ENCODE measurements at places on chromosomes 7 and 10. TPM values are rescaled to one million over a fixed set of nuclear protein-coding genes. Genes with fewer than 3 reads are reported as not detected.
A peak's percentile ranks its signal among the peaks of the same experiment; 100 is the strongest.

SPOCK2 gene
- 3.8 TPM for polyA plus RNA-seq

DNA sequence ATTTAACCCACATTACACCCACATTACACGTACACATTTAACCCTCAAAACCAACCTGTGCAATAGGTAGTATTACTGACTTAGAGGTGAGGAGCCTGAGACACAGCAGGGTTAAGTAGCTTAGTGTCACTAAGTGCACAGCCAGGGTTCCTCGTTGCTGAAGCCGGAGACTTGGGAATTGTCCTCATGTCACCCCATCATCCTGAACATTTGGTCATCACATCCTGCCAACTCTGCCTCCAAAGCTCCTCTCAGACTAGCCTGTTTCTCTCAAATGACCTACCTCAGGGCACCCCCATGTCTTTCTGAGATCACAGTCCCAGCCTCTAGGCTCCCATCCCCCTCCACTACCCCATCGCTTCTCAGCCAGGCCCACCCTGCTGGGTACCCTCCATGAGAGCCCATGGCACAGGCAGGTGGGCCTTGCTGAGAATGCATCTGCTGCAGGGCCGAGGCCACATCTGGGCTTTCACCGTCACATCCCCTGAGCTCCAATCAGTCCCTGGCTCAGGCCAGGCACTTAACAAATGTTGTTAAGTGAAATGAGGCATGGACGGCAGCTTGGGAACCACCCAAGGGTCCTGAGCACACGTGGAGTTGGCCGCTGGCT is 21.1 kb upstream of the PCBD1 start:
- no peak for DNase-seq

DNA sequence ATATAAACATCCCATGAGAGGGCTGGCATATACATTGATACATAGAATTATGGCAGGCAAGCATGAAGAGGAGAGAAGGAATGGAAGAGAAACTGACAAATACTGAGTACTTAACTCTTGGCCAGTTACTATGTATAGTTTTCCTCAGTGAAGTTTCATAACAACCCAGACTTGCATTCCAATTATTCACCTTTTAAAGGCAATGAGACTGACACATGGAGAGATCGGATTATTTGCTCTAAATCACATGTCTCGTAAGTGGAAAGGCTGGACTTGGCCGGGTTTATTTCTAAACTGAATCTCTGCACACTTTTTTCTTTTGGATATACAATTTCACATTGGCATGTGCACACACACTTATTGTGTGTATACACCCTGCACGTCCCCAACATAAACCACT is 548.3 kb downstream of the PHTF2 start:
- DNase-seq = no peak

GRB10 gene
- polyA plus RNA-seq = 27.6 TPM

- DNase-seq = no peak
These were observed 2.8 kb upstream of the ZC3HAV1L start for GRCh38 chr7:139038691-139039090.

DNA sequence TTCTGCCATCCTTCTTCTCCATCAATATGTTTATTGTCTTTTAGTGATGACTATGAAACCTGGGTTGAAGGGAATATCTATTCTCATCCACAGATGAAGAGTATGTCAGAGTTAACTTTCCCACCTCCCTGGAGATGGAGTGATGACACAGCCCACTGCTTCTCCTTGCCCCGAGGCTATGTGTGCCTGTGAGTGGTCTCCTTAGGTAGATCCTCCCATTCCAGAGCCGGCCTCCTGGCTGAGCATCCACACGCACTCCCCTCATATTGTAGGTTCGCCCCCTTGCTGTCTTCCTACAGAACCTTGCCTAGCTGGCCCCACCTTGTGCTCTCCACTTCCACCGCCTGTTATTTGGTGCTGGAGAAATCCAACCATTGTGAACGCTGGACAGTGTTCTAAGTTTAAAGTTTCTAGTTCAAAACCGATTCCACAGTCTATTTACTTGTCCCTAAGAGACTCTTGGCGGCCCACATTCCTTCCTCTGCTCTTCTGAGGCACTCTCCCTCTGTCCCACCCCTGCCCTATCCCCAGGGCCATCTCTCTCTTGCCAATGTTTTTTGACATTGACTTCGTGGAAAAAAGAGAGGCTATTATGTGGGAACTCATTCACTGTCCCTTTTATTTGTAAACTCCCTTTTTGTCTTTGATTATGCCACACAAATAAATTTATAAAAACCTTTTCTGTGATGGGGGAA is 168.0 kb downstream of the ZNF438 start:
- no peak for DNase-seq

- DNase-seq = no peak
These were observed at the start of gene CCL26 for GRCh38 chr7:75772081-75773077. TSS of gene CCL26 (minus strand) at chr7:75772211. CDS start at chr7:75772176, 35 bp downstream.

- no peak for DNase-seq
These were observed 213.7 kb downstream of the ELMO1 start for GRCh38 chr7:37234928-37235327.

- peak; percentile 12 for DNase-seq
These were observed 176.4 kb upstream of the PTN start for GRCh38 chr7:137519947-137520346.

C7orf33 gene
- 0.59 TPM for polyA plus RNA-seq

- peak; percentile 25 for DNase-seq
These were observed 34.9 kb downstream of the FAM204A start for GRCh38 chr10:118307220-118307619.

C10orf62 gene
- polyA plus RNA-seq = not detected

CPVL gene
- 25.8 TPM for polyA plus RNA-seq

GRCh38 chr10:76961841-76962240 is 675.8 kb downstream of the KCNMA1 start:
- DNase-seq = no peak

HMX3 gene
- not detected for polyA plus RNA-seq

GRCh38 chr10:58335306-58336005 is 650 bp downstream of the UBE2D1 start:
- peak; percentile 63 for DNase-seq

DNA sequence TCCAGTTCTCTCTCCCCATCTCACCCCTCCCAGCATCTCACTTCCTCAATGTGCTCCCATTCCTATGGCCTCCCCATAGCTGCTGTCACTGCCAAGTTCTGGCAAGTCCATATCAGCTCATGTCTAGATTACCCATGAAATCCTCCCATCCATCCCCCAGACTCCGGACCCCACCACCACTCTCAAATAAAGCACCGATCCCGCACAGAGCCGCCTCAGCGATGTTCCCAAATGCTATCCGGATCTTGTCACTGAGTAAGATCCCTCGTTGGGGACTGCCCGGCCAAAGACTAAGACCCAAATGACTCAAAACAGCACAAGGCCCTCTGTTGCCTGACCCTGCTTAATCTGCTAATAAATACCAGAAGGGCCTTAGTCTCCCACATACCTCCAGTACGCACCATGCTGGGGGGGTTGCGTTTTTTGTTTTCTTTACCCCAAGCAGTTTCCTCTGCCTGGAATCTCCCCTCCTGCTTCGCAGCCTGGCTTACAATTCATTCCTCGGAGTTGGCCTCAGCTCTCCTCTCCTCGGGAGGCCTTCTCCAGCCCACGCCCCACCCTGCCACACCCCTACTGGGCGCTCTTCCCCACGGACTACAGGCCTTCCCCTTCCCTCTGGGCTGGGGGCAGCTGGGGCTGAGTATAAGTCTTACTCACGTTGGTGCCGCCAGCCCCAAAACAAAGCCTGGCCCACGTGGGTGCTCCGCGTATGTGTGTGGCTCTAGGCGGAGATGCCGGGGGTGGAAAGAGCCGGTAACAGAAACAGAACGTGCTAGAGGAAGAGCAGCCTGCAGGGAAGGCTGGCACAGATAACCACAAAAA is 1.8 kb upstream of the DUSP5 start:
- DNase-seq = peak; percentile 44

DNA sequence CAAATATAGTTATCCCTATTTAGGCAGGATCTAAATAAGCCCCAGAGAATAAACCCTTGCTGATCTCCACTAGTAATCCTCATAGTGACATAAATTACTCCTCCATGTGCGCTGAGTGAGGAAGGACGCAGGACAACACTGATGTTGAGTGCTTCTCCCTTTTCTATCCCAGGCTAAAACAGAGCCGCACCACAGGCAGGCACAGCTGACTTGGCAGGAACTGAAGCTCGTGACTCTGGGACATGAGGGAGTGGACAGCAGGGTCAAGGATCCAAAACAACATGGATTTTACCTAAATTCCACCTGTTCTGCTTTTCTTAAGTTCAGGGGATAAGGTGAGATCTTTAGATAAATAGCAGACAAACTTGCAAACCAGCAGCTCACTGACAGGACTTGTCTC is 46.0 kb downstream of the VOPP1 start:
- no peak for DNase-seq

ATOH7 gene
- polyA plus RNA-seq = not detected

NRCAM gene
- polyA plus RNA-seq = 34.8 TPM

- DNase-seq = no peak
These were observed 123.2 kb upstream of the CACNA2D1 start for GRCh38 chr7:82566752-82567151.

DNA sequence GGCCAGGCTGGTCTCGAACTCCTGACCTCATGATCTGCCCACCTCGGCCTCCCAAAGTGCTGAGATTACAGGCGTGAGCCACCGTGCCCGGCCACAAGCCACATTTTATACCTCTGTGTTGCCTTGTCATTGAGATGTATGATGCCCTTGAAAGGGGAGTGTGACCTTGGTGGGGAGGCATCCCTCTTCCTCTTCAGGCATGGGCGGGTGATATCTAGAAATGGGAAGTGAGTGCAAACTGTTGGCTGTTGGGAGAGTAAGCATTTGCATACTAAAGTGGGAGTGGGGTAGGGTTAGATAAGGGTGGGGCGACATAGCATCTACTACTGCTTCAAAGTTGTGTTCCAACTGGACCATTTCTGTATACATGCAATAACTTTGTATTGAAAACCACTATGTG is 20.1 kb downstream of the RP9 start:
- no peak for DNase-seq

TDRD1 gene
- 0.36 TPM for polyA plus RNA-seq

DNA sequence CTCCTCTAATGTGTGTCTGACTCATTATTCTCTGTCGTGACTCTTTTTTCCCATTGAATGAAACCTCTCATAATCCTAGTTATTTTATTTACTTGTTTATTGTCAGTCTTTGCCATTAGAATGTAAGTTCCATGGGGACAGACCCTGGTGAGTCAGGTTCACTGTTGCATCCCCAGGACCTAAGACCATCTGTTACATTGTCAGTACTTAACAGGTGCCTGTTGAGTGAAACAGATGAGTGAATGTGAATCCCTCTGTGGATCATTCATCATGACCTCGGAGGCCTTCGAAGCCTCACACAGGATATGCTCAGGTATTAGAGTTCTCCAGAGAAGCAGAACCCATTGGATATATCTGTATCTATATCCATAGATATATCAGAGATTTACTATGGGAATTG is 120.1 kb downstream of the PFKFB3 start:
- no peak for DNase-seq

DNA sequence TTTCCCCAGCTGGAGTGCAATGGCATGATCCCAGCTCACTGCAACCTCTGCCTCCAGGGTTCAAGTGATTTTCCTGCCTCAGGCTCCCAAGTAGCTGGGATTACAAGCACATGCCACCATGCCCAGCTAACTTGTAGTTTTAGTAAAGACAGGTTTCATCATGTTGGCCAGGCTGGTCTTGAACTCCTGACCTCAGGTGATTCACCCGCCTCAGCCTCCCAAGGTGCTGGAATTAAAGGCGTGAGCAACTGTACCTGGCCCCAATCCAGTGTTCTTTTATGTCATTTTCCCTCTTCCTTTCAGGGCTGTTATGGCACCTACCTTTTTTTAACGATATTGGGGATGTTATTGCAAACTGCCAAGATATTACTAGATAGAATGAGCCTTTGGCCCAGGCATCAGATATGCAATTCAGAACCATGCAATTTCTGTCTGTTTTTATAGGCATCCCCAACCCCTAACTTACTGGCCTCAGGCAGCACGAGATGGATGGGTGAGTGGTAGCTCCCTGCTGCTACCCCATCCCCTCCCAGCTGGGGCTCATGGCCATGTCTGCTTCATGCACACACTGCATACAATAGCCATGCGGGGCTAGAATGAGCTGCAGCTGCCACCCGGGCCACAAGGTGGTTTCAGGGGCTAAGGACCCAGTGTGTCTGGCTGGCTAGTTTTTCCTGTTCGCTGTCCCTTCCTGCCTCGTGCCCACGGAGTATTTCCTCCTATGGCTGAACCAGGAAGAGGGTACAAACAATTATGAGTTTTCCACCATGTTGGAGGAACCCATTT is 1080.1 kb upstream of the SORCS1 start:
- DNase-seq = no peak

ANXA8 gene
- 0.10 TPM for polyA plus RNA-seq

- DNase-seq = no peak
These were observed 222.3 kb downstream of the PHTF2 start for GRCh38 chr7:78020874-78021249.

DNA sequence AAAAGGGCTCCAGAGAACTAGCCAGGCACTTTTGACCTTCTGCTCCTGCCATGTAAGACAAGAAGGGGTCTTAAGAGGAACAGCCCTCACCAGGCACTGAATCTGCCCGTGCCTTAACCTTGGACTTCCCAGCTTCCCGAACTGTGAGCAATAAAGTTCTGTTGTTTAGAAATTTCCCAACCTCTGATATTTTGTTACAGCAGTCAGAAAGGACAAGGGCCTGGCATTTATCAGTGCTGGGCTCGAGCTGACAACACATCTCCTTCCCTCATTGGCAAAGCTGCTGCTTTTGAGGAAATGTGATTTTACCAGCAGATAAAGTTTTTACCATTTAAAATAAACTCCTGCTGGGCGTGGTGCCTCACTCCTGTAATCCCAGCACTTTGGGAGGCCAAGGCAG is 103.5 kb downstream of the GPR26 start:
- no peak for DNase-seq

MET gene
- 15.1 TPM for polyA plus RNA-seq

C10orf67 gene
- 0.26 TPM for polyA plus RNA-seq

GRCh38 chr7:137687556-137688265 is 159.1 kb downstream of the DGKI start:
- peak; percentile 19 for DNase-seq

NKX1-2 gene
- not detected for polyA plus RNA-seq

GRCh38 chr10:18238870-18239485 is 98.8 kb downstream of the CACNB2 start:
- DNase-seq = peak; percentile 56

DNA sequence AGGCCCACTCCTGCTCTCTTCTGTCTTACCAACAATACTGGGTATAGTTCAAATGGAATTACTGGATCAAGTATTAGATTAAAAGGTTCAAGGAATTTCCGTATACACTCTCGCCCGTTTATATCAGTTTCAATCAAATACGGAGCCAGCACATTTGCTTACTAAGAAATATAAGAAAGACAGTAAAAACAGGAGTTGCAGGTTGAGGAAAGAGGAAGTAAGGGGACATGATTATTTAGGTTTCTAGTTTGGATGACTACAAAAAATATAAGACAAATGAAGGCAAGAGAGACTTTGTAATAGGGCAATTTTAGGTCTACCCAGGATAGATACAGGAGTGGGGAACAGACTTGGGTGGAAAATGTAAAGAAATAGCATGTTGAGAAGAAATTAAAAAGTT is 109.9 kb upstream of the ABI1 start:
- DNase-seq = no peak

All from muscle of back (tissue), 13 donors.